Aorta (tissue), 5 donors: ENCODE measurements at places on chromosomes 2 and 18.

DNA sequence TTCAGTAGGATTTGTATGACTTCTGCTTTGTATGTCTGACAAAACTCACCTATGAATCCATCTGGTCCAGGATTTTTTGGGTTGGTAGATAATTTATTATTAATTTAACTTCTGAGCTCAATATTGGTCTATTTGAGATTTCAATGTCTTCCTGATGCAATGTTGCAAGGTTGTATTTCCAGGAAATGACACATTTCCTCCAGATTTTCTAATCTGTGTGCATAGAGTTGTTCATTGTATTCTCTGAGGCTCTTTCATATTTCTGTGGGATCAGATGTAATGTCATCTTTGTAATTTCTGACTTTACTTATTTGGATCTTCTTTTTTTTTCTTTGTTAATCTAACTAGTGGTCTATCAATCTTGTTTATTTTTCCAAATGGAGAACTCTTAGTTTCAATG lies 584.7 kb upstream of the SETBP1 start:
- DNase-seq: no peak

DNA sequence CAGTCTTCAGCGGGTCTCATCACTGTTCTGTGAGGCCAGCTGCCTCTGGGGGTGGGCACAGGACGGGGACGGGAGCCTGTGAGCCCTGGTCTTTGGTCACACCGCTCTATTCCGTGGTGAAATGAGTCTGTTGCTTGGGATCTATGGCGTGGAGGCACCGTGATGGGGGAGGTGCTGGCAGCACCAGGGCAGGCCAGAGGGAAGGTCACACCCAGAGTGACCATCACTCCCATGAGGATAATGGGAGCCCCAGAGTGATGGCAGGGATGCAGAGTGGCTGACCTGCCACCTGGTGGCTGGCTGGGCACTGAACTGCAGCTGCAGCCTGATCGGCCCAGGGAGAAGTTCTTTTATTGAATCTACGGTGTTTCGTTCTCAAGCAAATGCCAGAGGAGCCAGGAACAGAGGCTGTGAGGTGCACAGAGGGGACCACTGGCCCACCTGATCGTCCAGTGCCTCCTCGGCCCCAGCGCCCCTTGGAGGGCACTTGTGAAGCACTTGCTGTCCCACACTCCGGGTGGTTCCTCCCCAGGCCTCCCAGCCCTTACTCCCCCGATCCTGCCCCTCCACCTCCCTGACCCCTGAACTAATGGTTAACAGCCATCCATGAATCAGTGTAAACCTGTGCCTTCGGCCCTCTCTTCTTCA lies 17.9 kb downstream of the KCNIP3 start:
- no peak for DNase-seq

DNA sequence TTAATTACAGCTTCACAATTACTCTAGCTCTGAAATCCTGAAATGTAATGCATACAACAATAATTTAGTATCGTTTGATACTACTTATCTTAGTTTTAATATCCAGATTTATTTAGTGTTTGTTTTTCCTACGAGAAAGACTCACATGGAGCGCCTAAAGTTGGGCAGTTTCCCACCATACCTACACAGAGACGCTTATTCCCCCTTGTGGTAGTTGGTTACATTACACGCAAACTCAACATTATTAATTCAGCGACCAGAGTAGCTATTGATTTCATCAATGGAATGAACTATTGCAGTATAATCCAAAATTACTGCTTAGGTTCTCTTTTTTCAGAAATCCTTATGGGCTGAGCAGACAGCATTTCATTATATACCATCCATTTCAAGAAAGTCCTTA lies 164.0 kb upstream of the REG3G start:
- DNase-seq: no peak

GRCh38 chr2:236628981-236629605 lies 59.5 kb downstream of the ACKR3 start:
- peak; percentile 64 for DNase-seq
